Lung (tissue), 17 donors: ENCODE measurements at places on chromosomes 6 and 20. TPM values are rescaled to one million over a fixed set of nuclear protein-coding genes. Genes with fewer than 3 reads are reported as not detected.
A peak's percentile ranks its signal among the peaks of the same experiment; 100 is the strongest.

SIGLEC1 gene
- total RNA-seq = 3.7 TPM

HEY2 gene
- 5.2 TPM for total RNA-seq

LPIN3 gene
- 11.5 TPM for total RNA-seq

SEMG1 gene
- 0.14 TPM for total RNA-seq

RAET1E gene
- 0.94 TPM for total RNA-seq

STMN3 gene
- 15.8 TPM for total RNA-seq

MUC22 gene
- 0.11 TPM for total RNA-seq

GRCh38 chr6:3137057-3137777, 18.7 kb downstream of the BPHL start:
- H3K4me3 ChIP-seq = no peak overlapping the region
- H3K4me1 ChIP-seq = no peaks in the 10 kb centered on the region
- no peak overlapping the region for H3K27ac ChIP-seq
- no peak for DNase-seq
- H3K27me3 ChIP-seq = no peaks in the 10 kb centered on the region
- H3K36me3 ChIP-seq = peaks cover 4% of the 10 kb centered on the region

DNA sequence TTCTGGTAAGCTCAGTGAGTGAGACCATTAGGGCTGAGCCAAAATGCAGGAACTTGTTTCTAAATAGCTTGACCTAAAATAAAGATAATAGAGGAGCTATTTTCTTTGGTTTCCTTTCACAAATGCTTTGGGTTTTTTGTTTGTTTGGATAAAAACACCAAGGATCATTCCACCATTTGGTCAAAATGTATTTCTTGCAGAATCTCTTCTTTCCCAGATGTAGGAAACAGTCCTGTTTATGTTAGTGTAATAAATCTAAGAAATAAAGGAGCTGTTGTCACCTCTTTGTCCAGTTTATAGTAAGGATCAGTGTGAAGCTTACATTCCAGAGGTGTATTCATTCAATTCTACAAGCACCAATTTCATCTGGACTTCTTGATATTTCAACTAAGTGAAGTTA, 297.8 kb downstream of the GJA1 start:
- H3K4me1 ChIP-seq = no peaks in the 10 kb centered on the region
- H3K4me3 ChIP-seq = no peak overlapping the region
- no peak for DNase-seq
- H3K27ac ChIP-seq = no peak overlapping the region
- H3K27me3 ChIP-seq = no peaks in the 10 kb centered on the region

GRCh38 chr20:48609491-48609978, 218.3 kb downstream of the PREX1 start:
- H3K4me1 ChIP-seq = no peaks in the 10 kb centered on the region
- no peaks in the 10 kb centered on the region for H3K27me3 ChIP-seq
- no peak for DNase-seq
- no peaks in the 10 kb centered on the region for H3K36me3 ChIP-seq

DNA sequence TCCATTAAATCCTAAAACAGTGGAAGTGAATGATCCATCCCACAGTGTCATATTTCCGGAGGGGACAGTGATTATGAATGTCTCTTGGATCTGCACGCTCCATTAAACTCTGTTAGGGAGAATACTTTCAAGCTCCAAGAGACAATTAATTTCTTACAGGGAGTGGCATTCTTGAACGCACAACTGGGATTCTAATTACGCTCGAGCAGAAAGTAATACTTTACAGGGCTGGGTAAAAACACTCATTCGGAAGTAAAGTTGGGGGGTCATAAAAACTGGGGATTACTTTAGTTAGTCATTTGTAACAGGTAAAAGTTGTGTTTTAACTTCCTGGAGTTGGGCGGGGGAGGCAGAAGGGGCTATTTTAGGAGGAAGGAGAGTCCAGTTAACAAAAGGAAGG, 151.8 kb downstream of the ZFP64 start:
- no peaks in the 10 kb centered on the region for H3K27me3 ChIP-seq
- no peak overlapping the region for H3K27ac ChIP-seq
- H3K36me3 ChIP-seq = no peaks in the 10 kb centered on the region
- DNase-seq = no peak

GRCh38 chr6:72811971-72812421, 190.1 kb downstream of the KCNQ5 start:
- H3K27me3 ChIP-seq = no peaks in the 10 kb centered on the region
- H3K27ac ChIP-seq = no peak overlapping the region
- H3K4me1 ChIP-seq = no peaks in the 10 kb centered on the region
- DNase-seq = peak; percentile 81
- H3K36me3 ChIP-seq = no peaks in the 10 kb centered on the region
- no peak overlapping the region for H3K4me3 ChIP-seq

- DNase-seq = peak; percentile 66
- H3K27me3 ChIP-seq = no peaks in the 10 kb centered on the region
- H3K4me1 ChIP-seq = peaks cover 3% of the 10 kb centered on the region
- peak overlapping the region; percentile 20 for H3K4me3 ChIP-seq
Observed at GRCh38 chr6:30884521-30885480, 482 bp downstream of the DDR1 start.

DNA sequence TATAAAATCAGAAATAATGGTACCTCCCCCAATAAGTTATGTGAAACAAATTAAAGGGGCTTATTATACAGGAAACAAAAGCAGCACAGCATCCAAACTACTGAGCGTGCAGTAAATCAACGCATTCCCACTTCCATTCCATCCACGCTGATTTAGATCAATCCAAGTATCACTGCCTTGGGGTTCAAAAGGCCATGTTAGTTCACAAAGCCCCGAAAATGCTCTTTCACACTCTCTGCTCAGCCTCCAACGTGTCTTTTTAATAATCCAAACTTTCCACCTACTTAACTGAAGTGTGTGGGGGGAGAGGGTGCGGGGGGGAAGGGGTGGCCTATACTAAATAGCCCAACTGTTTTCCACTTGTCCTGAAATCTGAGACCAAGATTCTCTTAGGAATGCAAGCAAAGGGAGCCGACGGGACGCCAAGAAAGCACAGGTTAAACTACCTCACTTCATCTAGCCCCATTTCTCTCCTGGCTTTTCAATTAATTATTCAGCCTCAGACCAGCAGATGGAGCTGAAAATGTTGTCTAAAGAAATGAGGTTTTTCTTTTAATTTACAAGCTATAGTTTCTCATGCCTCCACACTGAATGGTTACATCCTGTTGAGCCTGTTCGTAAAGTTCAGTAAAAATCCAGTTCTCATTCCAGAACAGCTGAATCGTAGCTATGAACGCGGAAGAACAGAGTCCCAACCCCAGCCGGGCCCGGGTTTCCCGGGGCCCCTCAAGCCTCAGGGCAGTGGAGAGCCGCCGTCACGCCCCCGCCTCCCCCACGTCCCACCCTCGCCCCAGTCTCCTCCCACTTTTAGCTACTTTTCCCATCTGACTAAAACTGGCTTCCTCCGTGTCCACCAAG, 1.0 kb upstream of the NXT1 start:
- H3K4me1 ChIP-seq = peaks cover 2% of the 10 kb centered on the region
- peak; percentile 94 for DNase-seq
- peak overlapping the region; percentile 99 for H3K27ac ChIP-seq
- H3K36me3 ChIP-seq = no peaks in the 10 kb centered on the region
- peak overlapping the region; percentile 56 for H3K4me3 ChIP-seq
- H3K27me3 ChIP-seq = no peaks in the 10 kb centered on the region

DNA sequence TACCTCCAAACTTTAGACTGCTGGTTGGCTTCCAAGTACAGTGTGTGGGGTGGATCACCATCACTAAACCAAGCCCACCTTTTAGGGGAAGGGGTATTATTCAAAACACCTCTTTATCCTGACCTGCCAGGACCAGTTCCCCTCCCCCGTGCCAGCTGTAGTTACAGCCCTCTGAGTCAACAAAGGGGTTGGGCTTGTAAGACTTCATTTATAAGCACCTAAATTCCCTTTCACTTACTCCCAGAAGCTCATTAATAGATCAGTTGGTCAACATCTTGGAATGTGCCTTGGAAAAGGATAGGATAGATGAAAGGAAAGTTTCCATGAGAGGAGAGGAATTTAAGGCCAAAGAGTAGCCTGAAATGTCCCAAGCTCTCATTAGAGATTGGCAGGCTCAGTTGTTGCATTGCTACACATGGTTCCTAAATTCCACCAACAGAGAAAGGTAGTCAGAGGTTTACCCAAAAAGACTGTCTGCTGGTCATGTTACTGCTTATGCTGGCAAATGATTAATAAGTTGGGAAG, 59.2 kb downstream of the TNFAIP3 start:
- peaks cover 7% of the 10 kb centered on the region for H3K4me1 ChIP-seq
- no peaks in the 10 kb centered on the region for H3K27me3 ChIP-seq
- no peak overlapping the region for H3K4me3 ChIP-seq
- peak; percentile 24 for DNase-seq

- H3K36me3 ChIP-seq = no peaks in the 10 kb centered on the region
- H3K27me3 ChIP-seq = no peaks in the 10 kb centered on the region
- peaks cover 27% of the 10 kb centered on the region for H3K4me1 ChIP-seq
- H3K4me3 ChIP-seq = no peak overlapping the region
Observed at GRCh38 chr20:58569241-58570125, 54.3 kb upstream of the APCDD1L start.

DNA sequence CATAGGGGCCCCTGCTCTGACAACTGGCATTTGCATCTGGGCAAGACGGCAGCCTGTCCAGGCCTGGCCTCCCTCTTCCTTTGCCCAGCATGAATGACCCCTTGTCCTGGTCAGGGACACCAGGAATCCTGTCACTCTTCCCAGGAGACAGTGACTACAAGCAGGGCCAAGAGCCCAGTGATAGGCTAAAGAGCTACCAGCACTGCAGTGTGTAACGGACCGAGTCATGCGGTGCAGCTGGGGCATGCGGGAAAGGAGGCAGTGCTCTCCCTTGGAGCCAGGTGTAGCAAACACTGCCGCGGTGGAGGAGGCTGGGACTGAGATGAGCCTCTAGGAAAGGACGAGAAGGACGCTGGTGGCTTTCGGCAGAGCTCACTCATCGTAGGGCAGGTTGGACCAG, 38.7 kb upstream of the DSP start:
- H3K27me3 ChIP-seq = no peaks in the 10 kb centered on the region
- no peak for DNase-seq
- H3K36me3 ChIP-seq = no peaks in the 10 kb centered on the region

DNA sequence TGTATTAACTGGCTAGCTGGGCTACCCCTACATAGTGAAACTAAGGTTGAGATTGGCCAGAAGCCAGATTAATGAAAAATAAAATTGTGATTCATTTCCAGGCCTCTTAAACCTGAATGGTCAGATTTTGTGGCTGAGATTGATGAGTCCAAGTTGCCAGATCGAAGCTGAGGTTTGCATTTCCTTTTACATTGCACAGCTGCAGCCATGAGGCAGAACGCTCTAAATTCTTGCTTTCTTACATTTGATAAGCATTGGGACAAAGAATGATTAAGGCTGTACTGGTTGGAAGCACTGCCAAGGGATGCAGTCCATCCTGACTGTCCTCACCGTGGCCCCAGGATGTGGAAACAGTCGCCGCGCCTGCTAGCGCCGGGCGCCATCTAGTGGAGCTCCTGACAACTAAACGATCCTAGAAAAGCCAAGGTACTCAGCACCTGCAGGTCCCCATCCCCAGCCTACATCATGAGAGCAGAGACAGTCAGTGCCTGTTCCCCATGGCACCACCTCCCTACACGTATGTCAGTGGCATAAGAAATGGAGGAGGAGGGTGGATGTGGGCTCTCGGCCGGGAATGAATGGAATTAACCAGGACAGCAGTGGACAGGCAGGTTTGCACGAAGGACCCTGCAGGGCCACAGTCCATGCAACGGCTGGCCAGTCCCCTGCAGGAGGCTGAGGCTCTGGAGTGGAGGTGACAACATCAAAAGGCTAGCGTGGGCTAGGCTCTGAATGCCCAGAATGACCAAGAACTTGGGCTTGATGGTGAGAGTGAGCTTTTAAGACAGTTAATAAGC, 19.0 kb downstream of the PXDC1 start:
- H3K27me3 ChIP-seq = no peaks in the 10 kb centered on the region
- H3K27ac ChIP-seq = no peak overlapping the region
- H3K4me1 ChIP-seq = peaks cover 3% of the 10 kb centered on the region
- H3K36me3 ChIP-seq = peaks cover 30% of the 10 kb centered on the region
